ENCODE measurements at places on chromosomes 1 and 21. TPM values are rescaled to one million over a fixed set of nuclear protein-coding genes. Genes with fewer than 3 reads are reported as not detected.

Gene RAP1GAP
- 33.7 TPM for total RNA-seq

Gene FCRL1
- 4.2 TPM for total RNA-seq

Gene KDM1A
- total RNA-seq = 38.6 TPM

DNA sequence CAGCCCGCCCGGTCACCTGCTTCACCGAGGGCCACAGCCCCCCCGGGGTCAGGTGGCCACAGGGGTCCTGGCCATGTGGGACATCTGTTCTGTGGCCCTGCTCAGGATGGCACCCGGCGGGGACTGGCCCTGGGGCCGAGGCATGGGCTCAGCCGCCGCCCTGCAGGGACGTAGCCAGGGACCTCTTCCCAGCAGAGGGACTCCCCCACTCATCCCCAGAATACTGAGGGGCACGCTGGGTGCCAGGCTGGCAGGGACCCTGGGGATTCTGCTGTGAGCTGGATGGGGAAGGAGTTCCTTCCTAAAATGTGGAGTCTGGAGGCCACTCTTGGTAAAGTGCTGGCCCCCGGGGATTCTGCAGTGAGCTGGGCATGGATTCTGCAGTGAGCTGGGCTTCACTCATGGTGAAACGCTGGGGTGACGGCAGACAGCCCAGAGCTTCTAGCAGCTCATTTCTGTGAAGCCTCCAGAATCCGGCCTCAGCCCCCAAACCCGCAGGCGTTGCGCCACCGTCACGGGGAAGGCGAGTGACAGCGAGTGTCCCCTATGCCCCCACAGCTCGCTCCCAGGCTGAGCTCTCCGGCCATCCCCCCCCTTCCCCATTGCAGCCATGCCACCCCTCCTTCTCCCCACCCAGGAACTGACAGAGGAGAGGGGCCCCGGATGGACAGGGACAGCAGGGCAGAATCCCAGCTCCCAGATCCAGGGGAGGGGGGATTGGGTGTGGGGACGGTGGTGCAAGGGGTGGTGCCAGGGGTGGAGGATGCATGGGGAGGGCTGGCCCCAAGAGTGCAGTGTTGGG, 1.4 kb downstream of the ITGB2 start:
- H3K4me1 ChIP-seq = peaks cover 43% of the 10 kb centered on the region
- peak; percentile 68 for DNase-seq
- H3K27me3 ChIP-seq = peaks cover 23% of the 10 kb centered on the region
- peak overlapping the region; percentile 63 for H3K27ac ChIP-seq
- no peaks in the 10 kb centered on the region for H3K36me3 ChIP-seq

- peaks cover 12% of the 10 kb centered on the region for H3K36me3 ChIP-seq
- H3K27ac ChIP-seq = no peak overlapping the region
- H3K4me3 ChIP-seq = no peak overlapping the region
- DNase-seq = no peak
Observed at GRCh38 chr1:27132147-27132546, 22.8 kb downstream of the SLC9A1 start.

- H3K27me3 ChIP-seq = no peaks in the 10 kb centered on the region
- H3K27ac ChIP-seq = no peak overlapping the region
- H3K4me3 ChIP-seq = no peak overlapping the region
- no peaks in the 10 kb centered on the region for H3K4me1 ChIP-seq
- no peak for DNase-seq
Observed at GRCh38 chr1:113109908-113110554, 37.0 kb downstream of the LRIG2 start.

DNA sequence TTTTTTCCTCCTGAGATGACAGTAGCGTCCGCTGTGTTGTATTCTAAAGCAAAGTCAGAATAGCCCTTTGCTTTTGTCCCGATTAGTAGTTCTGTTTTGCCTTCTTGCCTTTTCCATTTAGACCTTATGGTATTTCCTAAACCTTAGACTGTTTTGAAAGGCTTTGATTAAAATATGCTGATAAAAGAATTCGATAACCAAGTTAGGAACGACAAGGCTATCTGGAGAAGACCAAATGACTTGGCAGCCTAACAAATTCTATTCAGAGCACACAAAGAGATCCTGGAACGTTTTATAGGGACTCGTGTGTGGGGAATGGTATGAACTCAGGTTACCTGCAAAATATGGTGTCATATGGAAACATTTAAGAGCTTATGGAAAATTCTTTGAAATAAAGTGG, 42.9 kb downstream of the NFIA start:
- no peaks in the 10 kb centered on the region for H3K36me3 ChIP-seq
- no peak overlapping the region for H3K4me3 ChIP-seq
- peaks cover 22% of the 10 kb centered on the region for H3K4me1 ChIP-seq
- H3K27me3 ChIP-seq = no peaks in the 10 kb centered on the region
- no peak overlapping the region for H3K27ac ChIP-seq

DNA sequence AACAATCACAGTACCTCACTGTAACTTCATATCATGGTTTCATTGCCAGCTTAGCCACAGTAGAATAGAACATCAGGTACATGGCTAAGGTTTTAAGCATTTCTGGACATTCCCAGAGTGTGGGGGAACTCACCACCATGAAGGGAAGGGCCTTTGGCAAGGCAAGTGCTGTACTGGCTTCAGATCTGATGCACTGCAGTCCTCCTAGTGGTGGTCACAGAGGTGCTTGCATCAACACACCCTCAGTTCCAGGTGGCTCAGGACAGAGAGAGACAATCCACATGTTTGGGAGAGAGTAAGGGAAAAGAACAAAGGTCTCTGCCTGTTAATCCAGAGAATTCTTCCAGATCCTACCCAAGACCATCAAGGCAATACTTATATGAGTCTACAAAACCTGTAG, 528.4 kb upstream of the RGS18 start:
- no peak for DNase-seq
- no peaks in the 10 kb centered on the region for H3K4me1 ChIP-seq
- H3K4me3 ChIP-seq = no peak overlapping the region
- no peak overlapping the region for H3K27ac ChIP-seq
- no peaks in the 10 kb centered on the region for H3K36me3 ChIP-seq

GRCh38 chr1:99970713-99971255, 988 bp downstream of the SLC35A3 start:
- H3K4me1 ChIP-seq = peaks cover 10% of the 10 kb centered on the region
- no peak for DNase-seq
- no peaks in the 10 kb centered on the region for H3K27me3 ChIP-seq

DNA sequence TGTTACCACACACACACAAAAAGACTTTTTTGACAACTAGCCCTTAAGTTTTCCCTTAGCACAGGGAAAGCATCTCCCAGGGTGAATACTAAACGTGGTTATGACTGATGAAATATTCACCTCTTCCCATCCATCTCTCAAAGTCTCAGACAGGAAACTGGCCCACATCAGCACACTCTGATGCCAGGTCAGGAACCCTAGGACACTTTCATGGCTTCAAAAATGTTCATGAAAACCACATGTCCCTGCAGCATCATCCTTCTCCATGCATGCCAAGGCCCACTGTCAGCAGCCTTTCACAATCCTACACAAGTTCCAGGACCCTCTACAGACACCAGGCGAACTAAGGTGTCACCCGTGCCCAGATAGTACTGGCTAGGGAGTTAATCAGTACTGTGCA, 68.7 kb downstream of the DNTTIP2 start:
- no peak overlapping the region for H3K4me3 ChIP-seq
- peaks cover 15% of the 10 kb centered on the region for H3K4me1 ChIP-seq
- H3K36me3 ChIP-seq = no peaks in the 10 kb centered on the region
- no peak for DNase-seq
- H3K27me3 ChIP-seq = no peaks in the 10 kb centered on the region

GRCh38 chr1:198597690-198598430, 41.0 kb upstream of the PTPRC start:
- H3K36me3 ChIP-seq = no peaks in the 10 kb centered on the region
- no peak overlapping the region for H3K27ac ChIP-seq
- no peaks in the 10 kb centered on the region for H3K4me1 ChIP-seq
- no peak for DNase-seq

- peak within 1 kb of the TSS; percentile 47 for H3K4me3 ChIP-seq
- peaks cover 45% of the 10 kb centered on the region for H3K27me3 ChIP-seq
- H3K4me1 ChIP-seq = peaks cover 38% of the 10 kb centered on the region
- peak within 1 kb of the TSS; percentile 64 for H3K27ac ChIP-seq
- no peaks in the 10 kb centered on the region for H3K36me3 ChIP-seq
Observed at GRCh38 chr1:156705321-156705917, at the start of gene CRABP2. Gene CRABP2 (minus strand): TSS chr1:156705583. CDS start chr1:156705446, 137 bp downstream.

GRCh38 chr1:78601068-78601467, 19.2 kb upstream of the IFI44L start:
- no peaks in the 10 kb centered on the region for H3K36me3 ChIP-seq
- no peak overlapping the region for H3K4me3 ChIP-seq
- H3K4me1 ChIP-seq = no peaks in the 10 kb centered on the region
- no peak overlapping the region for H3K27ac ChIP-seq
- no peak for DNase-seq

- H3K27ac ChIP-seq = no peak overlapping the region
- no peak for DNase-seq
- peaks cover 21% of the 10 kb centered on the region for H3K36me3 ChIP-seq
- no peak overlapping the region for H3K4me3 ChIP-seq
- peaks cover 86% of the 10 kb centered on the region for H3K4me1 ChIP-seq
Observed at GRCh38 chr1:27469334-27469733, 20.6 kb downstream of the WASF2 start.

- H3K27ac ChIP-seq = no peak overlapping the region
- no peaks in the 10 kb centered on the region for H3K4me1 ChIP-seq
- no peaks in the 10 kb centered on the region for H3K36me3 ChIP-seq
- H3K4me3 ChIP-seq = no peak overlapping the region
Observed at GRCh38 chr1:156379420-156380165, 10.6 kb downstream of the RHBG start.

DNA sequence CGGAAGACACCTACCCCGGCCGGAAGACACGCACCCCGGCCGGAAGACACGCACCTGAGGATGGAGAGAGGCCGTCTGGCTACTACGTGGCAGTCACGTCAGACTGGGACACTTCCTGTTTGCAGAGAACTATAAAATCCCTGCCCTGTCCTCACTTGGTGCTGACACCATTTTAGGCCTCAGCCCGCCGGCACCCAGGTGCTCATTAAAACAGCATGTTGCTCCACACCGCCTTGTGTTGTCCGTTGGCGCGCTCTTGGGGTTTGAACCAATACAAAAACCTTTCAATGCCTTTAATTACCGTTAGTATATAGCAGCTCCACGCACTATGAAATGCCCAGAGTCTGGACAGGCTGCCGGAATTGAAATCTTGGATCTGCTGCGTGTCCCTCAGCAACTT, 34.7 kb downstream of the VN1R5 start:
- no peaks in the 10 kb centered on the region for H3K4me1 ChIP-seq
- no peak for DNase-seq
- H3K36me3 ChIP-seq = no peaks in the 10 kb centered on the region
- H3K27me3 ChIP-seq = no peaks in the 10 kb centered on the region
- no peak overlapping the region for H3K27ac ChIP-seq
- H3K4me3 ChIP-seq = no peak overlapping the region

DNA sequence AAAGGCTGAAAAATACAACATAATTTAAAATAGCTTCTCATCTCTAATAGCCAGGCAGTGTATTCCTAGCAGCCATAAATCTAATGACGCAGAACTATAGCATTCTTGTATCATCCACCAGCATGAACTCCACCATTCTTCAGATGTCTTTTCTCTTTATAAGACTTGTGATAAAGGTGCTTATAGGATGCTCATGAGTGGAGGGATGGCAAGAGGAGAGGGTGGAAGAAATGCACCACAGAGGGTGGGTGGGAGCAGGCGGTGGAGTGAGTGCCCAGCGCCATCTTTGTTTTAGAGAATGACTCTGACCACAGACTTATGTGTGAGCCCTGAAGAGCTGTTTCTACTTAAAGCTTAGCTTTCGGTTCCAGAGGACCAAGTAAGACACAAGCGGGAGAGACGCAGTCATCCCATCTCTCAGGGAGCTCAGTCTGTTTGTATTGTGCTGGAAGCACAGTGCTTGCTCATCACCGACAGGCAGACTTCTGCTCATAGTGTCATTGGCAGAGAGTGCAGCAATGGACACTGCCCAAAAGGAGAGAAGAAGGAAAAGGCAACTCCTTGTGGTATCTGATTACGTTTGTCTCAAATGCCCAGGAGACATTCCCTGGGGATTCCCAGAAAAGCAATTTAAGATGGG, 65.6 kb downstream of the KCNJ15 start:
- no peak overlapping the region for H3K4me3 ChIP-seq
- H3K4me1 ChIP-seq = peaks cover 20% of the 10 kb centered on the region
- H3K27me3 ChIP-seq = no peaks in the 10 kb centered on the region
- H3K27ac ChIP-seq = no peak overlapping the region

DNA sequence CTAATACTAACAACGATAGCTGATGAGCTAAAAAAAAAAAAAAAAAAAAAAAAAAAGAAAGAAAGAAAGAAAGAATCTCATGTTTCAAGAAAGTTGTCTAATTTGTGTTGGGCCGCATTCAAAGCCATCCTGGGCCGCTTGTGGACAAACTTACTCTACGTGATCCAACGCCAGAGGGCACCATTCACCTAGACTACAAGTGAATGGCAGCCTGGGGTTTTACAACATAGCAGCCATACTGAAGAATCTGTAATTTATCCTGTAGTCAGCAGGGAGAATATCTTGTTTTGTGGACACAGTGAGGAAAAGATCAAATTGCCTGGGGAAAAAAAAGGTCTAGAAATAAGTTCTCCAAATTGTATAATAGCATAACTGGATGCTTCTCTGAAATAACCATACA, 47.0 kb downstream of the CYP2J2 start:
- H3K27me3 ChIP-seq = no peaks in the 10 kb centered on the region
- no peaks in the 10 kb centered on the region for H3K36me3 ChIP-seq
- no peak overlapping the region for H3K4me3 ChIP-seq
- no peak overlapping the region for H3K27ac ChIP-seq

DNA sequence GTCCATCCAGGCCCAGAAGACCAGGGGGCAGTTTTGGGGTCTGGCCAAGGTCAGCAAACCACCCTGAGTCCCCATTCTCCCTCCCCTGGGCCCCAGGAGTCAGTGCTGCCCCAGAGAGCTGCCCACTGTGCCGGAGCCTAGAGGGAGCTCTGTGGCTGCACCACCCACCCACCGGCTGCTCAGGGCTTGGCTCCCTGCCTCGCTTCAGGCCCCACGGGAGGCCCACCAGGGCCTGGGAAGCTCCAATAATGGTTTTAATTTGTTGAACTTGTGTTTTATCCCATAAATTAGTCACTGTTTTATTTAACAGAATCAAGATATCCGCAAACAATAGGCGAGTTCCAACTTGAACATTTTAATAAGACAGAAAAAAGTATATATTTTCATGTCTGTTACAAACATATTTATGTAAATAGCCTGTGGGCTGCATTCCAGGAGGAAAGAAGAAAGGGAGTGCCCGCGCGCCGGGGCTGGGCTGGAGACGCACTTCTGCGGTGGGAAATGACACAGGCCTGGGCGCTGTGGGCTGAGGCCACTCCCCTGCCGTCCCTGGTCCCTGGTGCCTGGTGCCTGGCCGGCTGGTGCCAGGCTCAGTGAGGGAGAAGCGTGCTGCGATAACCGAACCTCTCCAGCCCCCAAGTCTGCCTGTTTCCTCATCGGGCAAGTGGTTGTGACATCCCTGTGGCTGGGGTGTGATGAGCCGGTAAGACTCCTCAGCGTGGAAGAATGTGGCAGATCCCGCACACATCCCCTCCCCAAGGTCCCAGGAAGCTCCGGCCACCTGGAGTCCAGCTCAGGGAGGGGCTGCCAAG, 160.5 kb downstream of the PEX14 start:
- peak; percentile 68 for DNase-seq
- H3K4me3 ChIP-seq = peak overlapping the region; percentile 18
- H3K36me3 ChIP-seq = peaks cover 33% of the 10 kb centered on the region
- peaks cover 5% of the 10 kb centered on the region for H3K27me3 ChIP-seq
